ENCODE measurements at places on chromosomes 12 and 14.

GRCh38 chr12:112333019-112333418, 49.2 kb downstream of the HECTD4 start:
- DNase-seq: no peak

GRCh38 chr12:74481078-74481477, 56.6 kb upstream of the ATXN7L3B start:
- no peak for DNase-seq

GRCh38 chr14:66508846-66509621, 1.1 kb downstream of the GPHN start:
- DNase-seq: no peak

- no peak for DNase-seq
Observed at GRCh38 chr12:94595152-94595551, 55.2 kb downstream of the TMCC3 start.

DNA sequence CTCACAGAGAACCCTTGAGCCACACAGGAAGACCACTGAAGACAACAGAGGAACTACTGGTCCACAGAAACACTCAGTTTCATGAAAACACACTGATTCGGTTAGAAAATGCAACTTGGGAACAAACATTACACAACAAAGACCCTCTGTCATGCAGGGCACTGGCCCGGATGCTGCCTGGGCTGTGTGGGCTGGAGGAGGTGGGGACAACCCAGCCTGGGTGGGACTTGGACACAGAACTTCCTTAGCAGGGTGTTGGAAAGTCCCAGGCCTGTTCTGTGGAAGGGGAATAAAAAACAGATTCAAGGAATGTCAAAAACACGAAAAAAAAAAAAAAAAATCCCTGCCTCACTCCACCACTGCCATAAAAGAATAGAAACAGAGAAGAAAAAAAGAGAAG, 181.0 kb downstream of the MON2 start:
- DNase-seq: no peak

GRCh38 chr12:25950329-25951115, 8.0 kb upstream of the RASSF8 start:
- DNase-seq: no peak

- DNase-seq: no peak
Observed at GRCh38 chr12:126773012-126773411, 1494.0 kb upstream of the TMEM132C start.

GRCh38 chr12:95788637-95789036, 1.9 kb downstream of the NTN4 start:
- no peak for DNase-seq

DNA sequence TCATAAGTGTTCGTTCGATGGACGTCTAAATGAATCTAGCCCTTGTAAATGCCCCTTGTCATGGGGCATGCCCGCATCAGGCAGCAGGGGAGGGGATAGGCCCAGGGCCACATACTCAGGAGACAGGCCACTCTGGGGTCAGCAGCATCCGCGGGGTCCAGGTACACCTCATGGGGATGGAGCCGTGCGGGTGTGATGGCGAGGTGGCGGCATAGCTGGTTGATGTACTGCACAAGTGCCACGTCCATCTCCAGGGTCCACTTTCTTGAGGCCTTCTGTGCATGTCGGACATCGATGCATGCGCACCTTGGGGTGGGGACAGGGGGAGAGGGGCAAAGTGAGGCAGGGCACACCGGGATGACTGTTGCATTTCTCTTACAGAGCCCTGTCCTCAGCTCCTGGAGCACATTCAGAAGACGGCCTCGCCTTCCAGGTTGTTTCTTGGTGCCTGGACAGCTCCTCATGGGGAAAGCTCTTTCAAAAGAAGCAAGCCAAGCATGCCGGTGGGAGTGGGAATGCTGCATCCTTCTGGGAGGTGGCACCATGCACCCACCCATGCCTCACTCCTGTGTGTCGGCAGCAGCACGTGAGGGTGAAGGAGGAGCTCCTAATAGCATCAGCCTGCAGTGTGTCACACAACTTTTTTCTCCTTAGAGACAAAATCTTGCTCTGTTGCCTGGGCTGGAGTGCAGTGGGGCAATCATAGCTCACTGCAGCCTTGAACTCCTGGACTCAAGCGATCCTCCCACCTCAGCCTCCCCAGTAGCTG, 47.4 kb downstream of the TRAFD1 start:
- no peak for DNase-seq

GRCh38 chr12:112238441-112238840, 113.1 kb downstream of the TRAFD1 start:
- DNase-seq: no peak

DNA sequence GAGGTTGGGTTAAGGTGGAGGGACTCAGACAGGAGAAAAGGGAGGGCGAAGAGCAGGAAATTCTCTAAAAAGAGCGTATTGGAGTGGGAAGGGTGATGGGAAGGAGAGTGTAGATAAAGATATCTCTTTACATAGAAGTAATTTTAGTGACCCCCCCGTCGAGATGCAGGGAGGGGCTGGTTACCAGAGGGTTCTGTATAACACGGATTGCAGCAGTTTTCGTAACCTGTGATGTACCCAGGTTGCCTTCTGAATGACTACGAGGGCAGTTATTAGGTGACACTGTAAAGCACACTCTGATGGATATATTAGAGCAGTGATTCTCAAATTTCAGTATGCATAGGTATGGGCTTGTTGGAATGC, 443 bp downstream of the DNAL1 start:
- DNase-seq: no peak

GRCh38 chr12:17802657-17803641, 287.0 kb downstream of the RERGL start:
- DNase-seq: no peak

Data from stimulated activated CD4-positive, alpha-beta T cell treated with anti-CD3 and anti-CD28 coated beads, Interleukin-12 subunit alpha, Interleukin-12 subunit beta, amount 100 ng/mL, for 24 hours (primary cell).